Heart right ventricle (tissue), 16 donors: ENCODE measurements at places on chromosomes 12 and 14. TPM values are rescaled to one million over a fixed set of nuclear protein-coding genes. Genes with fewer than 3 reads are reported as not detected.

The SOX5 gene
- polyA plus RNA-seq, result 0.17 TPM

The TSPAN31 gene
- polyA plus RNA-seq, result 36.6 TPM

The MYH6 gene
- 5,106 TPM for polyA plus RNA-seq

The TMEM30B gene
- polyA plus RNA-seq, result 0.35 TPM

The PCED1B gene
- 1.6 TPM for polyA plus RNA-seq

The PRKAB1 gene
- polyA plus RNA-seq, result 13.5 TPM

- DNase-seq, result no peak
These were observed 577 bp upstream of the TPCN1 start for GRCh38 chr12:113220593-113221180.

- peak; percentile 36 for DNase-seq
These were observed 171.3 kb downstream of the TTC7B start for GRCh38 chr14:90644882-90645281.

- no peak for DNase-seq
These were observed 10.0 kb upstream of the CDC42BPB start for GRCh38 chr14:103067231-103067954.

GRCh38 chr14:98334186-98334585, 937.8 kb downstream of the BCL11B start:
- no peak for DNase-seq

DNA sequence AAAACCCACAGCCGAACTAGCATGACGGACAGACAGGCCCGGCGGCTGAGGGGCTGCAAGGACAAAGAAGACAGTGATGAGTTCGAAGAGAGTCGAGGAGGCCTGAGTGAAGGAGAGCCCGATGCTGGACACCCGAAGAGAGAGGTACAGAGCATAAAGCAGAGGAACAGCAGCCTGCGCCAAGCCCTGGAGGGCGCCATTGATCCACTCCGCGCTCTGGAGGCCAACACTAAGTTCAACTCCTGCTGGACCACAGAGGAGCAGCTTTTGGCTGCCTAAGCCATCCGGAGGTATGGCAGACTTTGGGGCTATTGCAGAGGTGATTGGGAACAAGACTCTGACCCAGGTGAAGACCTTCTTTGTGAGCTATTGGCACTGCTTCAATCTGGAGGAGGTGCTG, 7.8 kb upstream of the PLXNC1 start:
- DNase-seq, result no peak

GRCh38 chr12:115149685-115150378, 465.9 kb upstream of the TBX3 start:
- DNase-seq, result no peak

- no peak for DNase-seq
These were observed 281.9 kb downstream of the ACSS3 start for GRCh38 chr12:81359736-81360135.

DNA sequence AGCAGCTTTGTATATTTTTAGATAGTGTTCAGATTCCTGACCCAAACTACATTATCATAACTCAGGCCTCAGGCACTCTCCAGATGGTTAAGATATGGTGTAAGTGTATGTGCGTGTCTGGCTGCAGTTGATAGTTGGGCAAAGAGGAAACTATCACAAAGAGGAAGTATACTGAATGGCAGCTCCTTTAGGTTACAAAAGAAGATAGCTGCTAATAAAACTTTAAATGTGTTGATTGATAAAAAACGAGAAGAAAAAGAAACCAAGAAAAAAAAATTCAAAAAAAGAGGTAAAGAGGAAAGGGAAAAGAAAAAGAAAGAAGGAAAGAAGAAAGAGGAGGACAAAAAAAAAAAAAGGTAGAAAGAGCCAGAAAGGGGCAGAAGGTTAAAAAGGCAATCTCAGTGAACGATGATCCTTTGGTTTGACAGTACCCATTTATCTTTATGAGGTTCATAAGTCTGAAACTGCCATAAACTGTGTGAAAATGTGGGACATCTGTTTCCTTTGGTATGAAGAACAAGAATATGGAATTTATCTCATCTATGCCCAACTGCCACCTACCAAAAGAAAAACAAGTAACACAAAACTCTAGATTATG, 42.2 kb downstream of the TAOK3 start:
- no peak for DNase-seq

- DNase-seq, result no peak
These were observed 34.4 kb downstream of the SH2B3 start for GRCh38 chr12:111440152-111440551.

DNA sequence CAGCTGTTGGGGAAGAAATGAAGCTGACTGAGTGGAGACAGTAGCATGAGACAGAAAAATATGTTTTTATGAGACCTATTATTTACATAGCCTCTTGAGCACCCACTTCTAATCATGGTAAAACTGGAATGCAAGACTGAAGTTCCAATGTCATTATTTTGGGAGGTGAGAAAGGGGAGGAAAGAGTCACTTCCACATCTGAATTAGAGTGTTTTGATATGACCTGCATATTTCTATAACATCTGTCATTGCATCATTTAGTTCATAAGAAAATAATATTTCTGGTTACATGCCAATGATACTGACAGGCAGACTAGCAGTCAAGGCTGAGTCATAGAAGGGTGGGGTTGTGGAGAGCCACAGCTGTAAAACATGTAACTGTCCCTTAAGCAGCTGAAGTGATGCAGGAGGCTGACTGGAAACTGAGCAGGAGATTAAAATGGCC, 26.7 kb downstream of the NTN4 start:
- DNase-seq, result no peak

DNA sequence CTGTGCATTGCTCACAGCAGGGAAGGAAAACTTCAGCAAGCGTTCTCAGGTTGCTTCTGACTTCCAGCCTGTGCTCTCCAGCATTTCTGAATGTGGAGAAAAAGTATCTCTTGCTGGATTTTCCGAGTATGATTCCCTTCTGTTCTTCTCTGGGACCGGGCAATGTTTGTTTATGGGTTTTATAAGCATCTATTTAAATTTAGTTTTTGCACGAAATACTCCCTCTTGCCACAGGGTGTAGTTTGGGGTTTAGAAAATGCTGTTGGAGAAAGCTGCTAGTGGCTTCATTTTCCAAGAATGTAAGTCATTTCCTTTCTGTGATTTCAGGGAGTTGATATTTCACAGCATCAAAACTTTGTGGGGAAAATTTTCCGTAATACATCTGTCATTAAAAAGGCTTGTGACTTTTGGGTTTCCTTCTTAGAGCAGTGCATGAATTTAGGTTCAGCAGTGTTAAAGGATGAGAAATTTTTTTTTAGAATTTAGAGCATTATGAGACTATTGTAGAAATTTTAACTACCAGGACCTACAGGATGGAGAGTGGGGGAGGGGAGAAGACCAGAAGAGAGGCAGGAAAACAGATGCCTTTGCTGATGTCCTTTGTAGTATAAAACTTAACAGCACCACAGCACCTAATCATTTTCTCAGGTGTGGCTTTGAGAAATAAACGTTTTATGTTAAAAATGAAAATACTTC, 1.5 kb downstream of the FRMD6 start:
- peak; percentile 38 for DNase-seq

DNA sequence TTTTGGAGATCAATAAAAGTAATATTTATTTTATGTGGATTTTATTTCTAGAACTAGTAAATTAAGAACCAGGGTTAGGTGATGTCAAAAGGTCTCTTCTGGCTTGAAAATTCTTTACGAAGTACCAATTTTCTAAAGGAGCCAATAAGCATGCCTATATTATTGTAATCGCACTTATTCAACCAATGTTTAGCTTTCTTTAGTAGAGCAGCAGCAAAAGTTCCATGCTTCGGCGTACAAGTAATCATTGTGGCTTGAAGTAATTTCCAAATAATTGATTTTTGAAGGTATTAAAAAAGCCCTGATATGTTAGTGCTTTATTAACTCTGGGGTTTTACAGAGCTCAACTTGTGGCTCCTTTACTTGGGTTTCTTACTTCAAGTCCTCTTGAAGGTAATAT, 3.4 kb downstream of the RMST start:
- no peak for DNase-seq

DNA sequence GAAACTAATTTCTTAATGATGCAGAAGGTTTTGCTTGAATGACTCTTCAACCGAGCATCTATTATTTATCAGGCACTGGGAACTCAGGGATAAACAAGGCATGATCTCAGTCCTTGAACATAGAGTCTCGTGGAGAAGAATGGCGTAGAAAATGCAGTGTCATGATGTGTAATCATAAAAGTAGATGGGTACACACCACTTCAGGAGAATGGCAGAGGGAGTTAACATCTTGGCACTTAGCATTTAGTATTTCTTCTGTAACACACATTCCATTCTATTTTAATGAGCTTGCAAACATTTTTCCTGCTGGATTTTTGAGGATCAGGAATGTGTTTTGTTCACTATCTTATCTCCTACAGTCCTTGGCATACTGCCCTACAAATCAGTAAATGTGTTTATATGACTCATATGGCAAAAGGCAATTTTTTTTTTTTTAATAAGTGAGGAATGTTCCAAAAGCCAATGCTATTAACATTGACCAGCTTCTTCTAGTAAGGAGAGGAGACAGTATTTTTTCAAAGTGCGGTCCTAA, 3.8 kb downstream of the TXNRD1 start:
- DNase-seq, result peak; percentile 9

- no peak for DNase-seq
These were observed 9.0 kb downstream of the TMBIM6 start for GRCh38 chr12:49750027-49750995.
